B cell (primary cell): ENCODE measurements at places on chromosomes 3 and 15. TPM values are rescaled to one million over a fixed set of nuclear protein-coding genes. Genes with fewer than 3 reads are reported as not detected.

- H3K4me3 ChIP-seq: no peak overlapping the region
- no peaks in the 10 kb centered on the region for H3K4me1 ChIP-seq
- H3K36me3 ChIP-seq: no peaks in the 10 kb centered on the region
- H3K27me3 ChIP-seq: no peaks in the 10 kb centered on the region
These were observed 34.6 kb upstream of the ARPIN start for GRCh38 chr15:89947385-89947784.

DNA sequence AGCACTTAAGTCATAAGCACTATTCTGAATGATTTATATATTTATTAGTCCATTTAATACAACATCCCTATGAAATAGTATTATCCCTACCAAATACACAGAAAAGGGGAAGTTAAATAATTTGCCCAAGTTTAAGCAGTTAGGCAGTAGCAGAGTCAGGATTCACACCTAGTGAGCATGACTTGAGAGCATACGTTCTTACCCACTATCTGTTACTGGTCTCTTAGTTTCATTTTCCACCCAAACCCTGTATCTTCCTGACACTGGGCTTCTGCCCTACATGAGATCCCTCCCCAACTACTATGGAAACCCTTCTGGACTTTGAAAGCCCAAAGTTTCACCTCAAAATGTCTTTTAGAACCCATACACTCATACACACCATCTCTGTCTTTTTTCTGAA lies 4.4 kb upstream of the ATOSA start:
- H3K27ac ChIP-seq: peak overlapping the region; percentile 97
- H3K27me3 ChIP-seq: no peaks in the 10 kb centered on the region
- no peaks in the 10 kb centered on the region for H3K36me3 ChIP-seq
- H3K4me3 ChIP-seq: peak overlapping the region; percentile 5

- no peak overlapping the region for H3K4me3 ChIP-seq
- H3K27me3 ChIP-seq: no peaks in the 10 kb centered on the region
- H3K36me3 ChIP-seq: no peaks in the 10 kb centered on the region
- peaks cover 29% of the 10 kb centered on the region for H3K4me1 ChIP-seq
These were observed 101.7 kb downstream of the IL1RAP start for GRCh38 chr3:190615607-190616006.

GRCh38 chr3:48931944-48932580 lies 13.4 kb downstream of the ARIH2 start:
- no peak for DNase-seq
- H3K27me3 ChIP-seq: no peaks in the 10 kb centered on the region
- H3K4me3 ChIP-seq: no peak overlapping the region
- no peak overlapping the region for H3K27ac ChIP-seq
- H3K4me1 ChIP-seq: peaks cover 5% of the 10 kb centered on the region

Gene RTP4
- total RNA-seq: 6.7 and 8.2 TPM in 2 replicates
